ENCODE measurements at places on chromosomes 16 and 17.
A peak's percentile ranks its signal among the peaks of the same experiment; 100 is the strongest.

DNA sequence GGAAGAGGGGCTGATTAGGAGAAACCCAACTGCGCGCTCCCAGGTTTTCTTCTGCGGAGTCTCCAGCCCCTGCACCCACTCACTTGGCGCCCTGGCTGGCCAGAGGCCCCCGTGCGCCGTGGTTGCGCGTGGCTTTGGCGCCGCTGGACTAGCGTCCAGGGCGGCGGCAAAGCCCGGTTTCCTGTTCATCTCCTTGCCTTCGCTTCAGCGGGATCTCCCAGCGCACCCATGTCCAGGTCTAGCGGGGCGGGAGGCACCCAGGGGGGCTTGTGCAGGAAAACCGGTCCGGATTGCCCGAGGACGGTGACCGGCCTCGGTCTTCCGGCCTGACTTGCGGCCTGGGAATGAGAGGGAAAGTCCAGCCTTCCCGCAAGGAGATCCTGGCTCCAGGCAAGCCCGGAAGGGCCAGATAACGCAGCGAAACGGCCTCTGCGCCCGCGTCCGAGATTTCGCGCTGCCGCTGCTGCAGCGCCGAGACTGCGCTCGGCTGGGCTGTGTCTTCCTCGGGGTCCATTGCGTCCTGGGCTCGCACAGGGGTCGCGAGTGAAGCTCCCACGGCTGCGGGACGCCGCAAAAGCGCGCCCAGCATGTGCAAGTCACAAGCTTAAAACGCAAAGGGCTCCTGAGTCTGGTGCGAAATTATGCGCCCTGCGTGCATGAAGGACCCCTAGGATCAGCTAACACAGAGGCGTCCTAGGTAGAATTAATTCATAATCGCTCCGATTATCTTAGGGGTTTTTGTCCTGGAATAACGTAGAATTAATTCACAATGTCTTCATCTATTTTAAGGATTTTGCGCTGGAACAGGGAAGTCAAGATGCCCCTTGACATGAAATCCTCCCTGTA is 5.7 kb downstream of the FOXF1 start:
- no peak for DNase-seq

- peak; percentile 74 for DNase-seq
Measured at GRCh38 chr17:40480501-40481003, 20.9 kb downstream of the TNS4 start.

- DNase-seq: no peak
Measured at GRCh38 chr17:32445497-32445896, 1.2 kb downstream of the PSMD11 start.

DNA sequence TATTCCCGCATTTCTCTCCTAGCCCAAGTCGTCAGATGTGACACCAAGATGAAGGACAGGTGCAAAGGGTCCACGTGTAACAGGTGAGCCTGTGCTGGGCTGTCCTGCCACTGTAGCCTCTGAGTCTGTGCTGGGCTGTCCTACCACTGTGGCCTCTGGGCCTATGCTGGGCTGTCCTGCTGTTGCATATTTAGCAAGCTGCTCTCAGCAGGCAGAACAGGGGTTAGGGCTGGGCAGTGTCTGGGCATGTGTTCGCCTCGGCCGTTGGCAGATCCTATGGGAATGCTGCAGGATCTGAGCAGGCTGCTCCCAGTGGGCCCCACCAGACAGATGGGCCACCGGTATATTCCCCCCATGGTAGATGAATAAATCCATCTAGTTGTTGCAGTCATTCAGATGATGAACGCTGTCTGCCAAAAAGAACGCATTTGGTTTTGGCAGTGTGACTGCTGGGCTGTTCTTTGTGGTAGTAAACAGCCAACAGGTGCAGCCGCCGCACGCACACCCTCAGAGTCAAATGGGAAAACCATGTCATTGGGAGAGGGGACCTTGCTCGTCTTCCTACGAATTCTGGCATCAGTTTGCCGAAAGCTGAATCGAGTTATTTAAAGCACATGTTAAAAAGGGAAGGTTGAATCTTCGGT is 49.2 kb downstream of the CRISPLD2 start:
- DNase-seq: no peak

DNA sequence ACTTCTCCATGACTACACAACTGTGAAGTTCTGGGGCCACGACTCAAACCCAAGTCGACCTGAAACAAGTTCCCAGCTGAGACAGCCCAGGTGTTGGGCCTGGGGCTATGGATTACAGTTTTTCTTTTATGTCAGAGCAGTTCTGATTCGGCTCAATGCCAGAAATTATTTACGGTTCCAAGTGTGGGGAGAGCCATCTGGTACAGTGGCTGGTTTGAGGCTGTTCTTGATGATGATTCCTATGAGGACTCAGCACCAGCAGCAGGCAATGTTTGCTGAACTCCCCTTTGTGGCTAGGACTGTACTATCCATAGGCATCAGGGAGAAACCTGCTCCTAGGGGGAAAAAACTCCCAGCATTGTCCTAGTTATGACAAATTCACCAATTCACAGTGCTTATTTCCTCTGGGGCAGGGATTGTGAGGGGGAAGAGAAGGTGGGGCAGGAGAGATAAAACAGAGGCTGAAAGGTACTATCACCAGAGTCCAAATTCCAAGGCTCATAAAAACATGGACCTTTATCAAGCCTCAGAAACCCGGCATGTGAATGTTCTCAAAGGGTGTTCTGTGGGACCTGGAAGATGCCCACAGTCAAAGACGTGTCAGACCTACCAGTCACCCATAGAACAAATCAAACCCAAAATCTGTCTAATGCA is 18.2 kb upstream of the CMTM4 start:
- no peak for DNase-seq

GRCh38 chr16:12119562-12119961 is 143.0 kb downstream of the SNX29 start:
- no peak for DNase-seq

All from NCI-H1436 treated with DMSO at 0.1 percent for 48 hours (cell line).